ENCODE measurements at places on chromosomes 5 and 9.

GRCh38 chr9:136199391-136200288 is 5.3 kb downstream of the LHX3 start:
- ATAC-seq, result no peak

DNA sequence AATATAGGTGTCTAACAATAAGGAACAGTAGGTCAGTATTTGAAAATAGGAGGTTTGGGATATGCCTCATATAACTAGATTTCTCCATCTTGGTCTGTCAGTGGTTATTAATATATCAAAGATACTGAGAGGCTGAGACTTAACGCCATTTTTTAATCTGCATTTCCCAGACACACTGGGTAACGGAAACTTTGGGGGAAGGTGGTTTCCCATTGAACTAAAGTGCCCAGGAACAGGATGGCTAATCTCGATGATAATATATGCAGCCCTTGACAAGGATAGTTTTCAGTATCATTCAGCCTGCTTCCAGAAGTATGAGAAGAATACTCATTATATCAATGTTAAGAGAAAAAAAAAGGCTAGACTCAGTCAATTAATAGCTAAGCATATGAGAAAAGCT is 30.7 kb downstream of the EFNA5 start:
- ATAC-seq, result no peak

DNA sequence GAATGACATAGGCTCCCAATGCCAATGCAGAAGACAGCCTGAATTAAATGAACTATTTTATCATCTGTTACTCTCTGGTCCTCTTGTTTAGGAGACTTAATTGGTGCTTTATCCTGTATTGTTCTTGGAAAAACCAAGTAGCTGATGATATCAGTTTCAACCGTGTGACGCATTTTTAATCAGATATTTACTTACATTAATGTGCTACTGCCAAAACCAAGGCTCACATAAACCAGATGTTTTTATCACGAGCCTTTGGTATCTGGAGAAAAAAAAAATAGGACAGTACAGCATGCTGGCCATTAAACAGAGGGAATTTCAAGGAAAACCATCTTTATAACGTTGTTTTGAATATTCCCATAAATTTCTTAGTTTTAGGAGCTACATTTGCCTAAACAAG is 90.1 kb downstream of the ICE1 start:
- ATAC-seq, result no peak

DNA sequence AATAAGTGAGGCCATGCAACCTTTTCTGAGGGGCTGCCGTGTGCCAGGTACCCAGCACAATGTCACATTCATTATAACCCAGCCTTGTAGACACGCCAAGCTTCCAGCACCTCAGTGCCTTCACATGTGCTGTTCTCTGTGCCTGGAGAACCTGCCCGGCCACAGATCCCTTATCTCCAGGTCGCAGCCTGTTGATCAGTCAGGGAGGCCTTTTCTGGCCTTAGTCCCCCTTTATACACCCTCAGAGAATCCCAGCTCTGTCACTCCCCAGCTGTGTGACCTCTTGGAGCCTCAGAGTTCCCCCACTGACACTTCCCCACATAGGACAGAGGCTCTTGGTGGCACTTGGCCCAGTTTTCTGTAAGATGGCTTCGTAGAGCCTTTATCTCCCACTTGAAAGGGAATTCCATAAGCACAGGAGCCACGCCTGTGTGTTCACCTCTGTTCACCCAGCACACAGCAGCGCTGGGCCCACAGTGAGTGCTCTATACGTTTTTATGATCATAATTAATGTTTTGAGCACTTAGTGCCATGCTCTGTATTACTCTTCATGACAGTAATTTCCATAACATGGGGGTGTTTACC is 38.7 kb downstream of the NEURL1B start:
- ATAC-seq, result no peak

DNA sequence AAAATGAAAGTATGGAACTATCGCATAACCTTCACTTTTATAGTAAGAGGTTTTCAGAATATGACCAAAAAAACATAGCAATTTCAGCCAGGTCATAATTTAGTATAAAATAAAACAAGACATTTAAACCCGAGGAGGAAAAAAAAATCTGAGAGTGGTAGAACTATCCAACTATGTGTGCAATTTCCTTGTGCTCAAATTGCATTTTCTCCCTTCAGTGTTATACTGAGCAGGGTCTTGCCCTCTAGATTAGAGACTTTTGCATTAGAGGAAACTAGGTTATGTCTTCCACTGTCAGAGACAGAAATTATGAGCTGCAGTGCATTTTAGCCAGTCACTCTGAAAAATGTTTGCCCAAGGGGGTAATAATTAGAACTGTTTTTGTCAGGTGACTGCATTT is 330.6 kb downstream of the NR2F1-AS1 start:
- ATAC-seq, result no peak

- ATAC-seq, result no peak
These were observed 114.0 kb upstream of the ALDH1B1 start for GRCh38 chr9:38278457-38278856.

DNA sequence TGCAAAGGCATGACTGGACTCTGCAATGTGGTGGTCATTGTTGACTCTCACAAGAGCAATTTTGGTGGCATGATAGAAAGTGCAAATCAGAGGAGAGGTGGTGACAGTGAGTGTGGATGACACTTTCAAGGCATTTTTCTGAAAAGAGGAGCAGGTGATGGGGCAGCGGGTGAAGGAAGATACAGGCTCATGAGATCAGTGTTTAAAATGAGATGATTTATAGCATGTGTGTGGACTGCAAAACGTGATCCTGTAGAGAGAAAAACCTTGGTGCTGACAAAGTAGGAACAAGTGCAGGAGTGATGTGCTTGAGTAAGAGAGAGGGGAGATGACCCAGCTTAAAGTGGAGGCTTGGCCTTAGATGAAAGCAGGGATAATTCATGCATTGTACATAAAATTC is 171.2 kb upstream of the PPP2R2B start:
- ATAC-seq, result no peak

GRCh38 chr9:4820168-4820567 is 27.4 kb downstream of the RCL1 start:
- no peak for ATAC-seq

- no peak for ATAC-seq
These were observed 353.7 kb downstream of the SLCO4C1 start for GRCh38 chr5:101942321-101942882.

DNA sequence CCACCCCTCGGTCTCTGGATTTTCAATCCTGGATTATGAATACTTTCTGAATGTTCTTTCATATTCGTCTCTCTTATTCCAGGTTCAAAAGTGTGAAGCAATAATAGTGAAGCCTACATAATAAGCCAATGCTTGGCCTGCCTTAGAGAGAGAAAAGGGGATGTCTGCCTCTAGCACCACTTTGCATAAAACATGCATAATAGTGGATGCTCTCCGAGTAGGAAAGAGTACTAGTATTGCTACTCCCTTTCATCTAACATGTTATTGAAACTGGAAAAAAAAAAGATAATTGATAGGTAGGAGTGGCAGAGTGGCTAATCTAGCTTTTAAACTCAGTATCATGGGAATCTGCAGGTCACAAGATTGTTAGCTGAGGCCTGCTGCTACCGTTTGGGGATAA is 158.1 kb downstream of the SPATA31D1 start:
- no peak for ATAC-seq

DNA sequence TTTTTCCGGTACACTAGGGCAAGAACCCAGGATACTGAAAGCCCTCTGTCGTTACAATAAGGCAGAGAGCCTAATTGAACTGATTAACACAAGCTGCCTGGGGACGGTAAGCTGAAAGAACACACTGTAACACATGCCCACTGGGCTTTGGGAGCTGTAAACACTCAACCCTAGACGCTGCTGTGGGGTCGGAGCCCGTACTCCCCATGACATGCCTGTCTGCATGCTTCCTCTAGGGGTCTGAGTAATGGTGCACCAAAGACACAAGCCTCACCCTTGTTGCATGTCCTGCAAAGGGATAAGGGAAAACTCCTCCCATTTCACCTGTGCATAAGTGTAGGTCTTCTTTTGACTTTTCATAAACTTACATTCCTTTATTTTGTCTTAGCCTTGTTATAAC is 194.0 kb downstream of the FBXL7 start:
- no peak for ATAC-seq

DNA sequence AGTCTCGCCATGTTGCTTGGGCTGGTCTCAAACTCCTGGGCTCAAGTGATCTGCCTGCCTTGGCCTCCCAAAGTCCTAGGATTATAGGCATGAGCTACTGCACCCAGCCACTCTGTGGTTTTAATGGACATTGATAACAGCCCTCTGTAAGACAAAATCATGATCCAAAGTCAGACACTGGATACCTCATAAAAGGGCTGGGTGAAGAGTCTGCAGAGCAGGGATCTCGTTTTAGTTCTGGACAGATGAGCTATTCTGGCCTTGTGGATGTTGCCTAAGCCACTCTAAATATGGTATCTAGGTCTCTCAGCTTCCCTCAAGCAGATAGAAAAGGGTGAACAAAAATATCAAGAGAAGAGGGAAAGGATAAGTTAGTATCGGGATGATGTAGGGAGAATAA is 133.4 kb upstream of the OSMR start:
- ATAC-seq, result no peak

DNA sequence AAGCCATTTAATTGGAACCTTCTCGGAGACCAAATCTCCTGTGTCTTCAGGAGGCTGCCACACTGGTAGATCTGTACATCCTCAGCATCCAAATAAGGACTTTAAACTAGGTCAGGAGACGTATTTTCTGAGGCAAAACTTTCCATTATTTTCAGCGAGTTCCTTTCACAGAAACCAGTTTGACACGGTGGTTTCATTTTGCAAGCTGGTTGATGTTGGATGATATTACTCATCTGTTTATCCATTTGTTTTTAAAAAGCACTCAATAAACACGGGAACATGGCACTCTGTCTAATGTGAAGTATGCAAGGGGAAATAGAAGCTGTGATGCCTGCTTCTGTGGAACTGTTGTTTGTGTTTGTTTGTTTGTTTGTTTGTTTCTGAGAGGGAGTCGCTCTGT is 199.6 kb downstream of the ERCC6L2 start:
- peak; percentile 39 for ATAC-seq

DNA sequence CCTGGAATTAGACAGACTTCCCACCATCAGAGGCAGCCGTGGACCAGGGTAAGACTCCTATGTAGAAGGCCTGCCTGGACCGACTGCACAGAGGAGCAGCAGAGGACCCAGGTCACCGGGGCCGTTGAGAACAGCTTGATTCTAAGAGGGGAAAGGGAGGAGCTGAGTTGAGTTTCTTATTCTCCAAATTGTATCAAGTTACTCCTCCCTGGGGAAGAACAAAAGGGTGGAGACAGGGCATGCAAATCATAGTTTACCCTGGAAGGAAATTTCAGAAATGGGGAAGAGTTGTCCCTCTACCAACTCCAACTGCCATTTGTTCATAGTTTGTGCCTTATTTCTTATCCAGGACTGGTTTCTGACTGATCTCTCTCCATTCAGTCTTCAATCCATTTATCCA is 20.9 kb upstream of the SLC31A2 start:
- no peak for ATAC-seq

DNA sequence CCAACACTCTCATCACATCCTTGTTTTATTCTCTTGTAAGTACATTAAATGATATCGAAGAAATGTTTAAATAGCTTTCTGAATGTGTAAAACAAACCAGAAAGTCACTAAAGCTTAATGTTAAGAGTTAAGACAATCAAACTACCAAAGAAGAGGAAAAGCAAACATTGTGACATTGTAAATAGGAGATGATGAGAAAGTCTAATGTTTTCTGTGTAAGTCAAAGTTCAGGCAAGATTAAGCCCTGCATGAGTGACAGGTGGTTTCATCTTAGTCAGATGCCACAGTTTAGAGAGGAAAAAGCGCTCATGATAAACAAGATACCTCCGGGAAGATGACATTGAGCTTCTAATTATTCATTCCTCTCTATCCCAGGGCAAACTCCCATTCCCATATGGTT is 50.9 kb upstream of the PHYKPL start:
- ATAC-seq, result no peak

DNA sequence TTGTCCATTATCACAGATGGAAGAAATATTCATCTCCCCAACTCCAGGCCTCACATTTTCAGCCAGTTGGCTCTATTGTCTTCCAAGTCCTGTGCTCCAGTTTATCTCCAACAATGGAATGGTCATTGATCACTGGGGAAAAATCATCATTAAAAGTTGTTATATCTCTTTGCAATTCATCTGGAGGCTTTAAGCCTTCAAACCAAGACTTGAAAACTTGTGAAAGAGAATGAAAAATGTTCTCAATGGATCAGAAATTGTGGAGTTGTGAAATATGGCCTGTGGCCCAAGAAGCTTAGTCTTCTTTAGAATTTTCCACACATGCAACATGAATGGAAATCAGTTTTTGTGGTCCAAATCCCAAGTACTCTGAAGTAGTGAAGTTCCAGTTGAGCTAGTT is 569.6 kb downstream of the EBF1 start:
- ATAC-seq, result no peak

DNA sequence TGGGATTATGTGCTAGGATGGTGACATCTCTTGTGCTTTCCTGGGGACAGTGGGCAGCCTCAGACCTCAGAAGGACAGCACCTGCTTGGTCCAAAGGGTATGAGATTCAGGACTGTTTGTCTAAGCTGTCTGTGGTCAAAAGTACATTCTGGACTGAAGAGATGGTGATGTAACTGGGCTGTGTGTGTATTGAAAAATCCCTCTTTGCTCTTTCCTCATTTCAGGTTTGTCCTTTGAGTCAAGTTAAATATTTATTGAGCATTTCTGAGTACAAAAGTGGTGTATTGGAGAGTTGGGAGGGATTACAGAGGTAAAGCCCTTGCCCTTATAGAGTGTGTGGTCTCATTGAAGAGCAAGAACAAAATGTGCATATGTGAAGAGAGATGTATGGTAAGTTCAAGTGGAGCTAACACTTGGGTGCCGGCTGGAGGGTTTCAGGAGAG is 46.7 kb downstream of the RCL1 start:
- ATAC-seq, result no peak

DNA sequence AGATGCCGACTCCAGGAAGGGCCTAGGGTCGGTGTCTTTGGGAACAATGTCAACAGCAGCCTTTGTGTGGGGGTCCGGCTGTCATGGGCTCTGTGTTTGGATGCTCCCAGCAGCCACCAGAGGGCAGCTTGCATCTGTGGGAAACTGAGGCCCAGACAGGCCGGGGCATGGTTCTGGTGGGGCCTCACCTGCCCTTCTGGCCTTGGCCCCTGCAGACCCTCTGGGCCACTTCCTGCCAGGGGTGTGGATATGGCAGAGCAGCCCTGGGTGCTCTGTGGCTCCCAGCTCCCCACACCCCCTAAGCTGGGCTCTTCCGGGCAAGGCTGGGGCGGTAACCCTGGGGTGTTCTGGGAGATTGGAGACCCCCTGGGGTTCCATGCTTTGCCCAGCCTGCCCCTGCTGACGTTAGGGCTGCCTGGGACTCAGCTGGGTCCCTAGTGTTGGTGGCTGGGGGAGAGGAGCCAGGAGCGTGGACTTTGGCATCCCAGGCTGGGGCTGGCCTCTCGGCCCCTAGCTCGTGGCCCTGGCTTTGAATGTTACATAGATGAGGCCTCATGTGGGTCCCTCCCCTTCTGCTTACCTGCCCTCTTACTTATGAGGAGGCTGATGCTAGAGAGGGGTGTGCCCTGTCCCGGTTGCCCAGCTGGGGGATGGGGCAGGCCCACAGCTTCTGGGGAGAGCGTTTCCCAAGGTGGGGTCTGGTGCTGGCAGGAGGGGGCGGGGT is 38.3 kb downstream of the RXRA start:
- ATAC-seq, result peak; percentile 34
